ENCODE measurements at places on chromosomes 12 and 14.

- DNase-seq: no peak
These were observed 18.1 kb downstream of the EGLN3 start for GRCh38 chr14:33932576-33933345.

GRCh38 chr12:128459067-128459466 lies 192.1 kb downstream of the TMEM132C start:
- no peak for DNase-seq

GRCh38 chr14:102594514-102595175 lies 2.2 kb downstream of the RCOR1 start:
- no peak for DNase-seq

GRCh38 chr14:33357225-33358010 lies 418.7 kb downstream of the NPAS3 start:
- no peak for DNase-seq

GRCh38 chr12:34350092-34351041 lies 328.1 kb downstream of the ALG10 start:
- DNase-seq: no peak

DNA sequence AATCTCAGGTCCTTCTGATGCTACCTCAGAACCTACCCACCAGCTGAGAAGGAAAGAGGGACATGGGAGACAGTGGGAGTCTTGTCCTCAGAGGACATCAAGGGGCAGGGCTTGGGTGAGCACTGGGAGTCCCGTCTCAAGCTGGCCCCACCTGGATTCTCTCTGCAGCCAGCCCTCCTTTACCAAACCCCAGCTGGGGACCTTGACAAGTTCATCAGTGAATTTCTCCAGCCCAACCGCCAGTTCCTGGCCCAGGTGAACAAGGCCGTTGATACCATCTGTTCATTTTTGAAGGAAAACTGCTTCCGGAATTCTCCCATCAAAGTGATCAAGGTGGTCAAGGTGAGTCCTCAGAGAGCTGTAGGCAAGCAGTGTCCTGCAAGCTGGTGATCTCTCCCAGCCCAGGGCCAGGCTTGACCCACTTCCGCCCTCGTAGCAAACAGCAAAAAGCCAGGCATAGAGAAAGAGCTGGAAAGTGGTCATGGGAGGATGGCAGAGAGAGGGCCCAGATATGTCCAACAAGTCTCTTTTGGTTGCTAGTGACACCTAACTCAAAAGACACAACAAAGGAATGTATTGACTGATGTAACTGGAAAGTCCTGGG lies 14.2 kb upstream of the OAS2 start:
- DNase-seq: no peak

GRCh38 chr14:68968051-68968450 lies 11.1 kb downstream of the ACTN1 start:
- DNase-seq: peak; percentile 7

GRCh38 chr12:110619534-110619953 lies 5.6 kb downstream of the TCTN1 start:
- no peak for DNase-seq

GRCh38 chr14:95346820-95347219 lies 27.1 kb upstream of the CLMN start:
- no peak for DNase-seq

- no peak for DNase-seq
These were observed 420.1 kb downstream of the DIO2 start for GRCh38 chr14:79791055-79791732.

GRCh38 chr12:69108037-69108436 lies 131.3 kb upstream of the CPSF6 start:
- DNase-seq: no peak

- no peak for DNase-seq
These were observed 68.9 kb upstream of the BBS10 start for GRCh38 chr12:76417116-76417515.

GRCh38 chr12:65925626-65926025 lies 101.3 kb downstream of the HMGA2 start:
- no peak for DNase-seq

DNA sequence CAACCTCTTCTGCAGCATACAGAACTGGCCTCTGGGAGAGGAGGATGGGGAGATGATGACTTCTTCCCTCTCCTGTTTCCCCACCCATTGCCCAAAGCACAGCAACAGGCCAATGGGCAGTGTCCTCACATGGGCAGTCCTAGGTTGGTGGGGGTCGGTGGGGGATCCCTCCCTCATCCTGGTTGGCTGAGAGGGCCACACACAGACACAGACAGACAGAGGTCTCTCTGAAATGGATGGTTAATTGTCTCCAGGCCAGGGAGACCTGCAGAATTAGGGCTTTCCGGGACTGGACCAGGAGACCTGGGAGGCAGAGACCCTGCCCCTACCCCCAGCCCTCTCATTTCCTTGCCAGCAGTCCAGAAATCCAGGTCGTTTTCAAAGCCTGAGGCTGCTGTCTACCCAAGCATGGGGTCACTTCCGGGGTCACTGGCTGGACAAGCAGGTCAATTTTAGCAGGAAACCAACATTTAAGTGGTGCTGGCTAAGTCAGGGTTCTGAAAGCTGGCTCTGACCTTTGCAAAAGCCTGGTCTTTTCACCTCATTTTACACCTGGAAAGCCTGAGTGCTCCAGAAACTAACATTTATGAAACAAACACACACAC lies 48.6 kb upstream of the TBX3 start:
- DNase-seq: no peak

GRCh38 chr12:131312793-131313545 lies 359.3 kb downstream of the ADGRD1 start:
- no peak for DNase-seq

- DNase-seq: no peak
These were observed 160.1 kb downstream of the KTN1 start for GRCh38 chr14:55739967-55740648.

GRCh38 chr12:79847417-79847816 lies 87.5 kb downstream of the PPP1R12A start:
- no peak for DNase-seq

GRCh38 chr12:47615711-47616110 lies 90.1 kb downstream of the RPAP3 start:
- no peak for DNase-seq

DNA sequence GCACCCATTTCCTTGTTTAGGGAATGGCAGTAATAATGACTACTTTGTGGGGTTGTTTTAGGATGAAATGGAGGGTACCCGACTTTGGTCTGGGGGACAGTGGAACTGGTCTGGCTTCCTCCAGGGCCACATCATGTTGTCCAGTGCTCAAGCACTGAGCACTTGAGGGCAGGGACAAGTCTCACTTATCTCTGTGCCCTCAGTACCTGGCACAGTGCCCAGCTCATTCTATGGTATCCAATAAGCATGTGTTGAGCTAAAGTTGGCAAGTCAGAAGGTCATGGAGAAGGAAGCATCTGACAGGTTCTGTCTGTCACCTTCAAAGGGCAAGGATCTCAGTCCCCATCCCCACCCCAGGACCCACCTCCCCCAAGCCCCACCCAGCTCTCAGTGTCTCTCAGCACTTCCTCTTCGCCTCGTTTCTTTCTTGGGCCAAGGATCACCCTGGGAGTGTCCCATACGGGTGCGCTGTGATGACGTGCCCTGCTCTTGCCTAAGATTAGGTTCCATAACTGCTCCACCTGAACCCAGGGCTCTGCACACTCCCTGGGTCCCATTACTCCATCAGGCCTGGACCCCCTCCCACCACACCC lies 24.3 kb upstream of the TMEM106C start:
- no peak for DNase-seq

GRCh38 chr14:100590726-100591452 lies 3.7 kb upstream of the BEGAIN start:
- no peak for DNase-seq
